ENCODE measurements at places on chromosomes 6 and 20.

DNA sequence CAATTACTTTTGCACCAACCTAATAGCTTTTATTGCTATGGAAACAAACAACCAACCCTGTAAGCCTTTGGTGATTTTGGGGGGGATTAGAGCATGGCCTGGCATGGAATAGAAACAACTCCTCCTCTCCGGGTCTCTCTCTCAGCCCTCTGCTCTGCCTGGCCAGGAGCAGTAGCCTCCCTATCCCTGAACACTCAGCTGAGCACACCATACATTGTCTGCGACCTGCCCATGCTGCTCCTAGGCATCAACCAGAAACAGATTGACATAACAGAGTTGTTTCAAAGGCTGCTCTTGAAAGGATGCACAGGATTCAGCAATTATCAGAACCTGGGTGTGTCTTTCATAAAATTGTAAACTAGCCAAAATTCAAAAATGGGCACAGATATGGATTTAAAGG, 29.8 kb upstream of the SMIM28 start:
- no peak for DNase-seq

DNA sequence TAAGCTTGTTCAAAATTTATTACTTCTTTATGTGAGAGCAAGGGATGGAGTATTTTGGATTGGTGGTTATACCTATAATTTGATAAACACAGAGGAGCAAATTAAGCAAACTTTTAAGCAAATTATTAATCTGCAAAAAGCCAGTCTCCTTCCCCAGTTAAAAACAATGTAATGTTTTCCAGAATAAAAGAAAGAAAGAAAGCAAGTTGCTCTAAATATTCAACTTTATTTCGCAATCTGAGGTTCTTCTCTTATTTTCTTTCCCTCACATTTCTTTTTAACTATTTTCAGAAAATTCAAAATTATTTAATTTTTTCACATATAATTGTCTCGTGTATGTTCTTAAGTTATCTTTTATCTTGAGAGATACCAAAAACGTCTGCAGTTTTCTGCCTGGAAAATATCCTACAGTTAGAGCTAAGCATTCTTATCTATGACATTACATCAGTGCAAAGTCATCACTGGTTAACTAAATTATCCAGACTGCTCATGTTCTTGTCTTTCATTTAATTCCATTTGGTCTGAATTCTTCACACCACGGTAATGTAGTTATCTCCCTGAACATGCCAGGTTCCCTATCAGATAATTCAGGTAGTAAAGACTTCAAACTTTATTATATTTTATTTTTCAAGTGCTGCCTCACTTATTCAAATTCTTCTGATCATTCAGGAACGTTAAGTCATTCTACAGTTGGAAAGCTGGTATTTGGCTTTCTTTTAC, 3.3 kb upstream of the CNKSR3 start:
- DNase-seq, result no peak

DNA sequence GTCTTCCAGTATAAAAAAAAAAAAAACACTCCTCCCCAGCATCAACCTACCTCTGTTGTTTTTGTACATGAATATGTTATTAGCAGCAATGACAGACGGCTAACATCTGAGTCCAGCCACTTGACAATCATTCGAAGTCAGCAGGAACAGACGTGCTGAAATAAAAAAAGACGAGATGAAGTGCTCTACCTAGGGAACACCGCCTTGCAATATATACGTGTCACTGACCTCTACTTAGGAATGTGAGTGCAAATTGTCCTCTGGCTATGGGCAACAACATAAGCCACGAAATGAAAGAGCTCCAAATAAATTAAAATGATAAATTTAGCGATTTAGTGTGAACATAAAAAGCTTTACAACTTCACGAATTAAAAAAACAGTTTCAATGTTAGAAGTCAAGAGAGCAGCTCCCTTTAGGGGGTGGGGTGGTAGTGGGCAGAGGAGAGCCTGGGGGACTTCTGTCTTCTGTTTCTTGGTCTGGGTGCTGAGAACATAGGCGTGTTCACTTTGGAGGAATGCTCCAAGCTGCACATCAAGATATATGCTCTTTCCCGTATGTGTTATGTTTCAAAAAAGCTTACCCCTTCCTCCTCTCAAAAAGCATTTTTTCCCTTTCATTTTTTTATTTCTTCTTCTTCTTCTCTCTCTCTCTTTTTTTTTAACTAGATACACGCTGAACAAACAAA, 23.3 kb downstream of the EDN1 start:
- no peak for DNase-seq

DNA sequence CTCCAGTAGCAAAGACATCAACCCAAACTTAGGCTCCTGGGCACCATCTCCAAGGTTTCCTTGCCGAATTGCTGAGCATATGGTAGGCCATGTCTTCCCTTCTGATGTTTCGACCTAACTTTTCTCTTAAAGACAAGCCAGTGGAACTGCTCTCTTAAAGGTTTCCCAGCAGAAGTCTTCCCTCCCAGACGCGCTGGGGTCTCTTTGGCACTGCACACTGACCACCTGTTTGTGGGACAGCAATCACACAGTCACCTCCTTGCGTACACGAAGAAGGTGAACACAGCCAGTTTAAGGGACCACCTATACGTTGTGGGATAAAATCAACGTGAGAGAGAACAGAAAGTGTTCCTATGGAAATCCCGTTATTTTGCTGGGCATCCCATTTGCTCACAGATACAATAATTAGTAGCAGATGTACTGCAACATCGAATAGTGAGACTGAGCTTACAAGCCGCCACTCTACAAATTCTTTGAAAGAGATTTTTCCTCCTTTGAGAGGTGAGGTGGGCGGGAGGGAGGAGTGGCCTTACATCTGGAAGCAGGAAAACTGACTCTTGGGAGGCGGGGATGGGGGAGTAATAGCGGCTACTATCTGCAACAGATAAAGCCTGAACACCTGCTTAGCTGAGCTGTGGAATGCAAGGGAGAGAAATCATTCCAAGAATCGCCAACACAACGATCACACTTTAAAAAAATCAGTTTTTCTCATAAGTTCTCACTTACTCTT, 9.9 kb downstream of the GRIK2 start:
- DNase-seq, result no peak

DNA sequence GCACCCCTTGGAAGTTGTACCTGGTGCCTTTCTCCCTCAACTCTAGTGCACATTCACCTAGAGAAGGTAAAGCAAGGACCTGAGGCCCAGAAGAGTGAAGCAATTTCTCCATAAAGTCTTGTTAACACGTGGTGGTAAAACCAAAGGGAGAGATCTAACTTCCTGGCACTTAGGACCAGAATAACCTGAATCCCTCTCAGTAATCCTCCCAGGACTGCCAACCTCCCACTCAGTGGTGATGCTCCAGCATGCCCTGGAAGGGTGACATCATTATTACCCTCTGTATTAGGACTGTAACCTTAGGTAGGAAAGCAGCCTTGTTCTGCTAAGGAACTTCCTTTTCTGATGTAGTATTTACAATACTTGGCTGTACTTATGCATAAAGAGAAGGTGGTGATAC, 330.6 kb upstream of the MARCKS start:
- DNase-seq, result no peak

DNA sequence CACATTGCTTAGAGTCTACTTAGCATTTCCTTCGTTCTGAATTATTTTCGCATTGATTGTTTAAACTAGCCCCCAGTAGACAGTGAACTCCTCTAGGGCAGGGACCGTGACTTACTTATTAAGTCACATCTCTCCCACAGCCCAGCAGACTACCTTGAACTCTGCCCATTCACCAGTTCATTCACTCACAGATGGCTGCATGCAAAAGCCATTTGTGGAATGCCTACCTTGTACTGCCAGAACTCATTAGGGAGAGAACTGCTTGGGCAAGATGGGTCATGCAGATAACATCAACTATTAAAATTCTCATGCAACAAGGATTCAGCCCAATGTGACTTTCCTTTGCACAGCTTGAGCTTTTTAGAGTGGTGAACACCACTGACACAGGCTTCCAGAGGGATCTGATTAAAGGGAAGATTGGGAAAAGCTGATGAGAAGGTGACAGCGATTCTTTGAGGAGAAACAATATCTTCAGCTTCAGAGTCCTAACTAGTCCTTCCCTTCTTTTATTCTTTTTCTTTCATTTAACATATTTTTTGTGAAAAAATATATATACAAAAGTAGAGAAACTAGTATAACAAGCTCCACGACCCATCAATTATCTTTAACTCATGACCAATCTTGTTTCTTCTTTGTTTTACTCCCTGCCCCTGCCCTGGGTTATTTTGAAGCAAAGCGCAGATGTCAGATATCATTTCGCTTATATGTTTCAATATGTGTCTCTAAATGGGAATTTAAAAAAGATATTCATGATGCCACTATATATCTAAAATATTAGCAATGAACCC, 273.9 kb downstream of the CDC5L start:
- no peak for DNase-seq

DNA sequence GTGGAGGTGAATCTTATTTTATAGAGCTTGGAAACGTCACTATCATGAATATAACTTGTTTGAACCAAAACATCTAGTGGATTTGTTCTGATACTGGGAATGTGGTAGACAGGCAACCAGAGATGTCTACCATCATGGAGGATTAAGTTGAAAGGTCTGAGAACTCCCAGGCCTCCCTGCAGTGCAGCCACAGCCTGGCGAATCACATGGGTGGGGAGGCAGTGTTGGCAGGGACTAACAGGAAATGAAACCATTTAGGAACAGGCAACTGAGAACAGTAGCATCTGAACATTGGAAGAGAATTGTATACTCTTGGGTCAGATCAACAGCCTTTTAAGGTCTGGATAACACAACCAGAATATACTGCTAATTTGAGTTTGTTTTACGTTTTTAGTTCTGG, 22.3 kb upstream of the CEP162 start:
- DNase-seq, result no peak

- DNase-seq, result no peak
Observed at GRCh38 chr6:33979750-33980149, 166.1 kb downstream of the GRM4 start.

GRCh38 chr20:3494218-3494617, 23.4 kb downstream of the ATRN start:
- no peak for DNase-seq

DNA sequence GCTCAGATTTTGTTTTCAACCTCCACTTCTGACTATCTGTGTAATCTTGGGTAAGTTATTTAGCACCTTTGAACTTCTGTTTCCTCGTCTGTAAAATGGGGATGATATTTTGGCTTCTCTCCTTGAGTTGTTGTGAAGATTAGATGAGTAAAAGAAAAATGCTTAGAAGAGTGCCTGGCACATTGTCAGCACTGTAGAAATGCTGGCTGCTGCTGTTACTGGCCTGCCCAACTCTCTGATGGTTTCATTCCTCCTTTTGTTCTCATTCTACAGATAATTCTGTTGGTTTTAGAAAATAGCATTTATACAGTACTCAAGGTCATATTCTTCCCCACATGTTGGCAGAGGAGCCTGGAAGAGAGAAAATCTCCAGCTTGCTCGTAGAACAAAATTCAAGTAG, 547.2 kb upstream of the JAG1 start:
- no peak for DNase-seq

DNA sequence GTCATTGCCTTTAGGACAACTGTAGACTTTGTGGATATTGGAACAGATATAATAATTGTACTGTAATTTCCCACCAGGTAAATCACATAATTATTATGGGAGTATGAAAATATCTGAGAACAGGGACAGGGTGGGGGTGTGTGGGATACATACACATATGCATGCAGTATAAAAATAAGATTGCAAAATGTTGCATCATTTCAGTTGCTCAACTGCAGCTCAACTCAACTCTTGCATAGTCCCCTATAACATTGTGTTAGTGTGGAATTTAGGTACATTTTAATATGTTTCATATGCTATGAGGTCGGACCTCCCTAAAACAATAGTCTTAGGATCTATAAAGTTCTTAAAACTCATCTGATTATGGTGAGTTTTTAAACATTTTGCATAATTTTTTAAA, 275.0 kb upstream of the FLRT3 start:
- DNase-seq, result no peak
